ENCODE measurements at places on chromosomes 4 and X.

DNA sequence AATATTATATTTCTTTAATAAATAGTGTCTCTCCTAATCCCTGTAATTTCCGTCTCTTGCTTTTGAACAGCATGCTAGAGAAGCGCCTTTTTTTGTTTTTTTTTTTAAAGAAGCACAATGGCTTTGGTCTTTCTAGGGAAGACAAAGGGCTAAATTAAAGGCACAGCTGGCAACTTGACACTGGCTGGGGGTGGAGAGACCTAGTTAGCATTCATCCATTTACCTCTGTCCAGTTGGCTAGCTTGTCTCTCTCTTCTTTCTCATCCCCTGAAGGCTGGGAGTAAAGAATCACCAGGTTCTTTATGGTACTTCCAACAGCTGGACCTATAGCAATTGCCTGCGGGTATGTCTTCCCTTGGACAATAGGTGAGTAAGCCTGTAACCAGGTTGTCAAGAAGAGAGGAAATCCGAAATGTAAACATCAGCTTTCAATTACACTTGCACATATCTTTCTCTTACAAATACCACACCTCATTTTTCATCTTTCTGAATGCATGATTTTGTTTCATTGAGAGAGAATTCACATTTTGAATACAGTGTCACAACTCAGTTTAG, 178.4 kb upstream of the GPR101 start:
- no peak for DNase-seq

- DNase-seq: no peak
These were observed 106.7 kb downstream of the GPC3 start for GRCh38 chrX:133878710-133879109.

DNA sequence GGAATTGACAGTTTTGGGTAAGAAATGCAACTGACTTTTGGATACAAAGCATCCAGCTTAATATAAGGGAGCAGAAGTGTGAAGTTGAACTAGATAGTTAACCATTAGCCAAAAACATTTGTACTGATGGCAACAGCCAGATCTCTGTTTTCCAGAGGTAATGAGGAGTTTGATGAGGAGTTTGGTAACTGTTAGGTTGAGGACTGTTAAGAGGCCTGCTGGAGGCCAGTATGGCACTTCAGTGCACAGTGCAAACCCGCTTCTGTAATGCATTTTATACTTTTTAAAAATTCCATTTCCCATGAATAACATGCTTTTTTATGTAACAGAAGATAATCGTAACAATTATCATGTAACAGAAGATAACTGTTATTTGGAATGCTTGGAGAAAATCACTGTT, 30.0 kb downstream of the CDKL5 start:
- DNase-seq: no peak

- no peak for DNase-seq
These were observed 45.4 kb downstream of the UGT2A3 start for GRCh38 chr4:68905939-68906779.

- no peak for DNase-seq
These were observed 37.6 kb downstream of the GPR174 start for GRCh38 chrX:79182071-79182470.

DNA sequence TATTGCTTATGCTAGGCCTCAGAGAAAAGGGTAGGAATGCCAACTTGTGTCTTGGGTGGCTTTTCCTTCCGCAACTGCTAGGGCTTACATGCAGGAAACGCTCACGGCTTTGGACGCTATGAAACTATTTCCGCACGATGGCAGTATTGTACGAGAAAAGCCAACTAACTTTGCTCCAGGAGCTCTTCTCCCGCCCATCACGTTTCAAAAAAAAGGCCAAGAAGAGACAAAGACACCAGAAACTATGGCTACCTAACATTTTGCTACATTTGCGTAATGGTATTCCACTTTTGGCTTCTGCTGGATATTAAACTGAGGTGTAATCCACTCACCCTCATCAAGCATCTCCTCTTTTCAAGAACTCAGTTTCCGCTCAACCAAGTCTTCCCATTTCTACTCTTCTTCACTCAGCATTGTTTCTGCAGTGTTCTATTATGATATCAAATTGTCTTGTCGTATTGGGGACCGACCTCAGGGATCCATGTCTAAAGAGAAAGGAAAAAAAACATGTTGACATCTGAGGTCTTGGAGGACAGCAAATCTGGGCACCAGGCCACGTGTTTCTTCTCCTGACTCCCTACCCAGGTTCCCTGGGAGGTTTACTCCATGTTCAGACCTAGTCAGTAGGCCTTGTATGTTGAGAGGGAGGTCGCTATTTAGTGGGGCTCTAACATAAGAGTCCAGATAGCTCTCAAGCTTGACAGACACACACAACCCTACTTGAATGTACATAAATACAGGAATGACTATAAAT, 239.4 kb upstream of the STK26 start:
- no peak for DNase-seq

DNA sequence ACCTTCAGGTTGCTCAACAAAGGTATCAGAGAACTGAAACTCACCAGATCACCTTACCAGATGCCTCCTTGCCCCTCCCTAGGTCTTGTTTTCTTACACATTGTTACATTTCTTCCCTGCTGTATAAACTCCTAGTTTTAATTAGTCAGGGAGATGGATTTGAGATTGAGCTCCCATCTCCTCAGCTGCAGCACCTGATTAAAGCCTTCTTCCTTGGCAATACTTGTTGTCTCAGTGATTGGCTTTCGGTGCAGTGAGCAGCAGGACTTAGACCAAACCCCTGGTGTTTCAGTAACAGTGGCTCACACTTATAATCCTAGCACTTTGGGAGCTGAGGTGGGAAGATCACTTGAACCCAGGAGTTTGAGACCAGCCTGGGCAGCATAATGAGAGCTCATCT, 42.5 kb upstream of the KLHL8 start:
- DNase-seq: no peak

Measured in AG10803 (cell line).